ENCODE measurements at places on chromosomes 5 and 9. TPM values are rescaled to one million over a fixed set of nuclear protein-coding genes. Genes with fewer than 3 reads are reported as not detected.

RNF183 gene
- total RNA-seq, result 0.39 TPM

TBC1D13 gene
- 14.9 TPM for total RNA-seq

VLDLR gene
- total RNA-seq, result 10.3 TPM

SYK gene
- not detected for total RNA-seq

GPR107 gene
- total RNA-seq, result 20.7 TPM

CYLC2 gene
- total RNA-seq, result not detected

SLU7 gene
- 46.4 TPM for total RNA-seq

CDH6 gene
- total RNA-seq, result not detected

TXNDC8 gene
- not detected for total RNA-seq

ZNF454 gene
- total RNA-seq, result not detected

ALDH1A1 gene
- not detected for total RNA-seq

OBP2B gene
- not detected for total RNA-seq

ADRA1B gene
- not detected for total RNA-seq

SOX30 gene
- total RNA-seq, result 0.93 TPM

FOXI1 gene
- not detected for total RNA-seq

NRARP gene
- 0.82 TPM for total RNA-seq

SLCO6A1 gene
- not detected for total RNA-seq

LCN12 gene
- 1.6 TPM for total RNA-seq

PDE6A gene
- not detected for total RNA-seq

All from activated CD4-positive, alpha-beta memory T cell treated with anti-CD3 and anti-CD28 coated beads for 36 hours (primary cell).